ENCODE measurements at places on chromosomes 1 and 21.

GRCh38 chr1:201329286-201329685 lies 46.0 kb downstream of the PKP1 start:
- DNase-seq = no peak

DNA sequence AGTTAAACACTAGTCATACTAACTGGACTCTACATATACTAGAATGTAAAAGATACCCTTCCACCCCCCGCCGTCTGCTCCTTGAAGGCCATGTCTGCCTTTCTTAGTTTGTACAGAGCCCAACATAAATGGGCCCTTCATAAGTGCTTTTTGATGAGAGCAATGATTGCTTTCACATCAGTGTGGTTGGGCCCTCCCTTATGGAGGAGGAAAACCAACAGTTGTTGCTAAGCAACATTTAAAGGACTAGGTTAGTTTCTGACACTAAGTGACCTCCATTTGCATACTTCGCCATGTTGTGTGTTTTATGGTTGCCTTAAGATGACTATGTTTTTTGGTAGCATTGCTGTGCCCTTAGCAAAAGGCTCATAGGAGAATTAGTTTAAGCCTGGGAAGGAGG lies 182.0 kb upstream of the SGIP1 start:
- no peak for DNase-seq

DNA sequence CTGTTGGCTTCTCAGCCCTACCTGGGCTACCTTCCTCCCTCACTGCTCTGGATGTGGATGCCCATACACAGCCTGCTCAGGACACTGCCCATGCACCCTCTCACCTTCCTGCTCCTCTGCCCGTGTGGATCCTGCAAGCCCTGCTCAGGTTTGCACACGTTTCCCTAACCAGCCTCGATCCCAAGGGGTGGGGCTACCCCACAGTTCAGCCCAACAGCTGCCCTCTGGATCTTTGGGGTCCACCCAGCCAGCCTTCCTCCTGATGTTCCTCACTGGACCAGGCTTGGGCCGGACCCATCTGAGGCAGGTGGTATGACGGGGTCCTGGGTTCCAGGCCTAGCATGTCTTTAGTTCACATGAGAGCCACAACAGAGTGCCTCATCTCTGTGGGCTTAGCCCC lies 4.7 kb downstream of the TMEM54 start:
- no peak for DNase-seq

DNA sequence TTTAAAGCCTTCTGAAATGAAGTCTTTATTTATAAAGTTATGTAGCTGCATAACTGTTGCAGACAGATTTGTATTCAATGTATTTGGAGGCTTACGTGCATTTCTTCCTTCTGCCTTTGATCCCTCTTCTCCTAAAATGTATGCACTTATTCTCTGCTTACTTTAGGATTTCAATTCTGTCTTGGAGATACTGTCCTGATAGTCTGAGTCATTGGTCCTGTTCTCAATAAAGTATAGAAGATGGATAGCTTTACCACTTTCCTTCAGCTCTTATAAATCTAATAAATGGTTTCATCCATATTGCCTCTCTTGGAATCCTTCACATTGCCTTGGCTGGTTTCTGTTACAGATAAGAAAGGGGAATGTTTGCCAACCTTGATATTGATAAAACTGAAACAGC lies 430.1 kb upstream of the CAMK1G start:
- DNase-seq = no peak
